ENCODE measurements at places on chromosomes 11 and 22. TPM values are rescaled to one million over a fixed set of nuclear protein-coding genes. Genes with fewer than 3 reads are reported as not detected.

- ATAC-seq = no peak
These were observed 123.0 kb upstream of the ANO5 start for GRCh38 chr11:22069844-22070243.

- ATAC-seq = no peak
These were observed 22.9 kb downstream of the UQCR10 start for GRCh38 chr22:29790061-29790460.

DNA sequence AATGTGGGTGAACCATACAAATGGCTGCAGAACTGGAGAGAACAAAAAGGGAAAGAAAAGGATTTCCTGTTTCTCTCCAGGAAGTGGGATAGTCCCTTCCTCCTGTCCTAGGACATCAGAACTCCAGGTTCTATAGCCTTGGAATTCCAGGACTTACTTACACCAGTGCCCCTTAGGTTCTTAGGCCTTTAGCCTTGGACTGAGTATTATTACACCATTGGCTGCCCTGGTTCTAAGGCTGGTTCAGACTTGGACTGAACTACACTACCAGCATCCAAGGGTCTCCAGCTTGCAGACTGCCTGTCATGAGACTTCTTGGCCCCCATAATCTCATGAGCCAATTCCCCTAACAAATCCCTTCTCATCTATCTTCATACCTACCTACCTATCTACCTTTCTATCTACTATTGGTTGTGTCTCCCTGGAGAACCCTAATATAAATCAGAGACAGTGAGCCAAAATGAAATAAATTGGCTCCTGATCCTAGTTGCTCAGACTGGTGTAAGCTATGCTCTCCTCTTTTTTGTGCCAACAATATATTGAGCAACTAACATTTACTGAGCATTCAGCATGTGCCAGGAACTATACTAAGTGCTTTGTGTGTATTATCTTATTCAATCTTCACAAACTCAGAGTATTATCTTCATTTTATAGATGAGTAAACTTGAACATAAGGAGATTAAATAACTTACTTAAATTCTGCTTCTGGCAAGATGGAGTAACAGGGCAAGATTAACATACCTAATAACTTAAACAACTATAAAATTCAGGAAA lies 303.7 kb downstream of the TTC28 start:
- ATAC-seq = no peak

DNA sequence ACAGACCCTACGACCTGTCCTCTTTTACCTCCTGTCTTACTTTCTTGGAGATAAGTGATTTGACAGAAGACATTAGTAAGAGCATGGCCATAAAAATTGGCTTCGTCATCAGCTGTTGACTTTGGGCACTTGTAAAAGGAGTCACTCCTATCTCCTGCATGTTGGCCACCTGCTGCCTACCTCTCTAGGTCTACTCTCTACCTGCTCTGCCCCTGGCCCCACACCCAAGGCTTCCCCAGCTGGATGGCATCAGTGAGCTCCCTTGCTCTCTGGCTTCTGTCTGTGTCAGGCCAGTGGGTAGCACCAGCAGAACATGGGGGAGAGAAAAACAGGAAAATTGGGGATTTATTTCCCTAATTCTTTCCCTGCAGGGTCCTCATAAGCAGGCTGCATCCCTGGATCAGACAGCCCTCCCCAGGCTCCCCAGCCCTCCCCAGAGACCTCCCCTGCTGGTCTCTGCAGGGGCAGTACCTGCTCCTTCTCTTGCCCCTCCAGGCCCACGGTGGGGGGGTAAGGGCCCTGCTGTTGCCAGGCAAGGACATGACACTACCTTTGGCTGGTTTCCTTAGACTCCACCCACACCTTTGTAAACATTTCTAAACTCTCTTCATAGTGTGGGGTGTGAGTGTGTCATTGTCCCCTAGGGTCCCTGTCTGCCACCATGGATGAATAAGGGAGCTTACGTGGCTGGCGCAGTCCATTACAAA lies 157.0 kb upstream of the NECTIN1 start:
- ATAC-seq = no peak

GRCh38 chr11:122601141-122602125 lies 54.1 kb upstream of the UBASH3B start:
- ATAC-seq = peak; percentile 34

GRCh38 chr22:22895776-22896445 lies 8.3 kb downstream of the IGLL5 start:
- ATAC-seq = no peak

LAYN gene
- total RNA-seq = 44.6 TPM

TMPRSS6 gene
- total RNA-seq = not detected

KRTAP5-2 gene
- total RNA-seq = not detected

RFPL3 gene
- not detected for total RNA-seq

ARHGAP42 gene
- total RNA-seq = 6.3 TPM

NFAM1 gene
- total RNA-seq = 3.4 TPM

CALCB gene
- total RNA-seq = not detected

PRDM11 gene
- 26.4 TPM for total RNA-seq

BIRC3 gene
- total RNA-seq = 19.0 TPM
